CD4-positive, alpha-beta T cell treated with Interferon alpha-2 for 1 hour (primary cell): ENCODE measurements at places on chromosomes 1 and 21.
A peak's percentile ranks its signal among the peaks of the same experiment; 100 is the strongest.

- DNase-seq = no peak
Measured at GRCh38 chr21:15809818-15810217, 80.0 kb downstream of the USP25 start.

DNA sequence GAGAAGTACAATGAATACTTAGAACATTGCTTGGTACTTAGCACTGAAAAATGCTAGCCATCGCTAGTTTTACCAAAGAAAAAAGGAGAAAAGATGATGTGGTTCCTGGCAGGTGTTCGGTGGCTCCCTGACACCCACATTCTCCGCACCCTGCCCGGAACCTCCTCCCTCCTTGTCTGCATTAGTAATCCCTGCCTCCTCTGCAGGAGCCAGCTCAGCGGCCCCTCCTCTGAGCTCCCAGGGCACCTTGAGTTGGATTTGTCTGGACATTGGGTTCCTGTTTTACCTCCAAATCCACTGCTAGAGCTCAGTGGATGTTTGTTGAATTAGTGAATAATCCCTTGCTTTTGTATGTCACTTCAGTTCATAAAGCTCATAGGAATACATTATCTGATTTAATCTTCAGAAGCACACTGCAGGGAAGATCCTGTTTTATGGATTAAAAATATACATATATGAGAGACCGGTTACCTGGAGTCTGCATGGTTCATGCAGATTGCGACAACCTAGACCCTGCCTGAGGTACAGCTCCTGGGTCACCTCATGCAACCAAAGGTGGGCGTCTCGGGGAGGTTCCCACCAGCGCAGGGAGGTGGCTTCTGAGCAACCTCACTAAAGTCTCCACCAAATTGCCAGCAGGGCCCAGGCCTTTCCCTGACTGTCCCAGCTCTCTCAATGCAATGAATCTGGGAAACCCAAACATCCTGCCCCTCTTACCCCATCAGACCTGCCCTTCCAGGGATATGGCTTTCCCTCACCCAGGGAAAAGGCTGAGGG, 24.2 kb downstream of the PCAT6 start:
- DNase-seq = no peak

- DNase-seq = no peak
Measured at GRCh38 chr1:199264911-199265310, 626.1 kb downstream of the PTPRC start.

- DNase-seq = peak; percentile 11
Measured at GRCh38 chr1:150696590-150696989, 364 bp downstream of the GOLPH3L start.

GRCh38 chr21:27741736-27742135, 774.8 kb upstream of the ADAMTS5 start:
- DNase-seq = no peak

DNA sequence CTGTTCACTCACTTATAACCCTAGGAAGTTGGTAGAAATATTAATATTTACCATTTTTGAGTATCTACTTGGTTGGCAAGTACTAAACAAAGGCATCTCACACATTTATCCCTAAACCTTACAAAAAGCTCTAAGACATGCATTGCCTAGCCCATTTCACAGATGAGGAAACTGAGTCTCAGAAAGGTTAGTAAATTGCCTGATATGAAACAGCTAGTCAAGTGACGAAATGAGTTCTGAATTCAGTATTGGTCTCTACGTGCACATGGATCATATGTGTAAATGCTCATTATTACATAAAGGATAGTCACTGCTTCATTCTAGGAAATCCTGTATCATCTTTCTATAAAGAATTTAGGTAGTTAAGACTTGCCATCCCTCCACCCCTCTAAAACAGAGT, 105.1 kb downstream of the BARHL2 start:
- DNase-seq = no peak

- DNase-seq = peak; percentile 71
Measured at GRCh38 chr1:155938220-155938627, 3.2 kb upstream of the RXFP4 start.

- DNase-seq = no peak
Measured at GRCh38 chr1:244788493-244789275, 46.8 kb upstream of the COX20 start.

DNA sequence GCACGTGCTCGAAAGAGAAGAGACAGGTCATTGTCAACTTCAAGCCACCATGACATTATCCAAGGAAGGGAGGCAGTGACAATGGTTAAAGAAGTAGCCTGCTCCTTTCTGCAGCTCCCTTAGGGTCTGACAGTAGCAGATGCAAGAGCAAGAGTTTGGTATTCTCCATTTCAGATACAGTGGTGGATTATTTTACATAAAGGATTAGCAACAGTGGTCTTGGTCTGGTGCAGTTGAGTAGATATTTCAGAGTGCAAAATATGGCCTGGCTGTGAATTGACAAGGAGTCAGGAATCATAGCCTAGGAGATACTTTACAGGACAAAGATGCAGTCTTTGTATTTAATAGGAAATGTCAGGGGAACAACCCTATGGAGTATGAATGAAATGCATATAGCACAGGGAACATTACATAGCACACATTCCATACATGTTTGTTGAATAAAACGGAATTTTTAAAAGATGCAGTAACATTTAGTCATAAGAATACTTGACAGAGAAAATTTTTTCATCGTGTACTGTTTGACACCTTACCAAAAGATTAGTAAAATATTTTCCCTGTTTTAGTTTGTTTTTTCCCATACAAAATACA, 41.8 kb downstream of the CHRM3 start:
- DNase-seq = no peak

- DNase-seq = no peak
Measured at GRCh38 chr1:234572966-234573365, 37.0 kb downstream of the IRF2BP2 start.

- DNase-seq = no peak
Measured at GRCh38 chr1:11070876-11071275, 11.1 kb upstream of the SRM start.

DNA sequence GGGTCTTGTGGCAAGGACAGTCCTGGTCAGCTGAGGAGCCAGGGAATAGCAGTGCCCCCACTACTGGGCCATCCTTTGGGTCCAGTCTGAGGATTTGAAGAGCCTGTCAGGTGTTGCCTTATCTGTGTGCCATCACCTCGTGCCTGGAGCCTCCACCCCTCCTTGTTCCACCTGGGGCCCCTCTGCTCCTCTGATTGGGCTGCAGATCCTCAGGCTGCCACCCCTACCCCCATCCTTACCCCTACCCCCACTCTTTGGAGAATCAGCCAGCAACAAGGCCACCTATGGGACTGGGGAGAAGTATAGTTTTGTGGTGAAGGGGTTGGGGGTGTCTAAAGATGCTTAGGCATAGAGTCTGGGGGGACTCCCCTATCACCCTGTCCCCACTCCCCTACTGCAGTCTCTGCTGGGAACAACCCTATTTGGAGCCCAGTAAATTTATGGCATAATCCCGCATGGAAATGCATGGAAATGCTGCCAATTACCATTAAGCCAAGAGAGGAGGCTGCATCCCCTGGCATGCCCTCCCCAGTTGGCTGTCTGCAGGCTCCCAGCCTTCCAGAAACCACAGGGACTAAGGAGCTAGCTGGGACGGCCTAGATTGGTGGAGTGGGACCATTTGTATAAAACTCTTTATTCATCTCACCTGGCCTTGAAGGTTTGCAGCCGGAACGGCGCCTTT, 142.7 kb upstream of the CSF3R start:
- no peak for DNase-seq

GRCh38 chr1:40435471-40435870, 14.8 kb upstream of the ZFP69B start:
- no peak for DNase-seq

DNA sequence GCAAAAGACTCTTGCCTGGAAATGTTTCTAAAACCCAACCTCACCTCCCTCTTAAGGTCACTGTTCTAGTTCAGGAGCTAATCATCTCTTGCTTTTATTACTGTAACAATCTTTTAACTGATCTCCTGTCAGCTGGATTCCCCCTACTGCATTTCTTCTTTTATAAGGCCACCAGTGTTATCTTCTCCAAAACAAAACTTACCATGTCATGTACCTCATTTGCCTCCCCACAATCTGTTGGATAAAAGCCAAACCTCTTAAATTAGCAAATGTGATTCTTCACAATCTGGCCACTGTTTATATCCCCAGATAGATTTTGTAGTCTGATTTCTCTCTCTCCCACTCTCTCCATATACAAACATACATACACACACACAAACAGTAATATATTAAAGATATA, 143.3 kb downstream of the DENND1B start:
- no peak for DNase-seq

DNA sequence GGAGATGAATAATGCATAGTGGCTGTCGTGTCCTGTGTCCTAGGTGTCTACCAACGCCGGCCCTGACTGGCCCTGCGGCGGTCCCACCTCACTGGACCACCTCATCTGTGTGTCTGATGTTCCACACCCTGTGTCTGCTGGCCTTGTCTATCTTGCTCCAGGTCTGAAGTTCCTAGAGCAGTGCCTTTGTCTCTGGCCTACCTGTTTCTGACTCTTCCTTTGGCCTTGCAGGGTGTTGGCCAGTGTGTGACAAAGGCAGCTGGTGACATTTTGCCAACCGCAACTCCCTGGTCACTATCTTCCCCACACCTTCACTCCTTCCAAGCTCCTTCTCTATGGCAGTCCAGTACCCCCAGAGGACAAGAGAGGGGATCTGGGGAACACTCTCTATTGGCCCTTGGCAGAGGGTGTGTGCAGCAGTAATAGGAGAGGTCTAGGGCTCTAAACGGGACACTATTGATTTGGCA, 1.4 kb upstream of the AHDC1 start:
- no peak for DNase-seq

- DNase-seq = no peak
Measured at GRCh38 chr1:53114581-53115400, 27.6 kb downstream of the SLC1A7 start.

- DNase-seq = no peak
Measured at GRCh38 chr1:106836708-106837107, 219.8 kb upstream of the PRMT6 start.

- DNase-seq = no peak
Measured at GRCh38 chr1:115203287-115203686, 114.0 kb upstream of the TSPAN2 start.

DNA sequence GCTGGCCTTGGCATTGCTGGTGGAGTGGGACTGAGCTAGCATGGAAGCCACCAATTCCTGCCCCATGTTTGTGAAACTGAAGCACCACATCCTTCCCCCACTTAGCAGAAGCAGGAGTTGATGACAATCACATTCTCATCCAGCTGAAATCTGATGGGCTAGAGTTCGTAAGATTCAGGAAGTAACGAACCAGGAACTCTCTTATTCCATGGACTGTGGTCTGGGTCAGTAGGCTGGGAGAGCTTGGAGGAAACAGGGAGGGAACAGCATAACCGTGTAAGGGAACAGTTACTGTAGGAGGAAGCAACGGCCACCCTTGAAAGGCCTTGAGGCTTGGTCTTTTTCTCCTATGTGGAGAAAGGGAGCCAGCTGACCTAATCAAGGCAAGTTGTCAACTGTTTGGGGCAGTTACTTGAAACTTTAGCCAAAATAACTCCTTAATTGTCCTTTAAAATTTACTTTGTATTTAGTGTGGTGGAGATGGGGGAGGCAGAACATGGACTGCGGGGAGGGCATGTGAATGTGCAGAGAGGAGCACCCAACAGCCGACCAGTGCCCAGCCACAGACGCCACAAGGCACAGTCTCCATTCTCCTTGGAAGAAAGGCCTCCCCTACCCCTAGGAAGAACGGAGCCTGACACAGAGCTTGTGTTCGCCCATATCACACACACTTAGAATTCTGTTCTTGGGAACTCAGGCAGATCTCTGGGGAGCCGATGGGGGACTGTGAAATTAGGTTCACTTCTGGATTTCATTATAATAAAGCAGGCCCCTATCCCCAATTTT, 2.0 kb upstream of the COQ8A start:
- DNase-seq = no peak

GRCh38 chr1:177163844-177164379, 600 bp downstream of the ASTN1 start:
- no peak for DNase-seq

DNA sequence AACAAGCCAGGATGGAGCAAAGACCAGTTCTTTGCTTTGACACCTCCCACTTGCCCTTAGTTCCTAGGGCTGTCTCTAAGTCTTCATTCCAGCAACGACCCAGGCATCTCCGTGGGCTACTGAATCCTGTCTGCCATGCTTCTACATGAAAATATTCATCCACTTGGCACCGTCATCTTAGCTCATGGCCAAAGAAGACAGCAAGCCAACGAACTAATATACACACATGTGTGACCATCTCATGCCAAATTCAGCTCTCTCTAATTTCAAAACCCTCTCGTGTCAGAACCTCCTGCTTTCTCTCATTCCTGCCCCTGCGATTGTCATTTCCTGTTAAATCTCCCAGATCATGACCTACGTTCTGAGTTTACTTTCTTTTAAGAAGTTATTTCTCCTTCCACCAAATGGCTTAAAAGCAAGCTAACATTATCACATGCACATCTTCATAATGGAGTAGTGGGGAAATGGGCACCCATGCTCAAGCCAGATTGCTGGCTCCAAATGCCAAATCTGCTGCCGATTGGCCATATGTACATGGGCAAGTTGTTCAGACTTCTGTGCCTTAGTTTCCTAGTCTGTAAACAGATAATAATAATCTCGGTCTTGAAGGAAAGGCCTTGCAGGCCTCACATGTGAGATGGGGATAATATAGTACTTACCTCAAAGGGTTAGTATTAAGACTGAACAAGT, 373.4 kb downstream of the USH2A start:
- no peak for DNase-seq

DNA sequence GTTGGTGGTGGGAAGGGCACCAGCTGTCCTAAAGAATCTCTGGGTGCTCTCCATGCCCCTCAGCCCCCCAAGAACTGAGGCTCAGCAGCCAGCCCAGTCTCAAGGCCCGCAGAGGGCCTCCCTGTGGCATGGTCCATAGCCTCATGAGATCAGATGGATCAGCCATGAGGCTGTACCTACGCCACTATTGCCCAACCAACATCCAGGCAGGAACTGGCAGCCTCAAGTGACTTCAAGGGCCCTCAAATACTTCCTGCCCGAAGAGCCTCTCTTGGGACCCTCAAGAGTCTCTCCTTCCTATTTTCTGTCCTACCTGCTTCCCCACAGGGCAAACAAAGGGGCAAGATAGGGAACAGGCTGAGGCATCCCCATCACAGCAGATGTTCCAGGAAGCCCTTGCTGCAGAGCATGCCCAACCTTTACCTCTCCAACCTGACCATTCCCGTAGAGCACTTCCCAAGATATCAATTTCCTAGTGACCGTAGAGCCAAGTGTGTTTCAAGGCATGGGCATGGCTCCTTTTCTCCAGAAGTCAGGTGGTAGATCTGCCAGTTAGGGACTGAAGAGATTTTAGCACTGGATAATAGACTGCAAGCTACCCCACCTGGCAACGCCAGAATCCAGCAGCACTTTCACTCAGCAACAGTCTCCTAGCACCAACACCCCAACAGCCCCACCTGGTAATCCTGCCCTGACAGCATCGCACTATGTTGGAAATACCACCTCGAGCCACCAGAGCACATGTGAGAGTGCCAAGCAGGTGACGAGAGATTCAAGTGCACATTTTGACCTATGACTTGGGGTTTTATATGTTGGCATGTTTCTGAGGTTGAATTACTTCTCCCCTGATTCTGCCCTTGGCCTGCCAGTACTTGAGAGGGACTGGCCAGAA, 13.7 kb upstream of the MFSD2A start:
- no peak for DNase-seq

- DNase-seq = no peak
Measured at GRCh38 chr21:34526241-34526617, 14.2 kb upstream of the KCNE1 start.
